ENCODE measurements at places on chromosomes 2 and 18. TPM values are rescaled to one million over a fixed set of nuclear protein-coding genes. Genes with fewer than 3 reads are reported as not detected.

DNA sequence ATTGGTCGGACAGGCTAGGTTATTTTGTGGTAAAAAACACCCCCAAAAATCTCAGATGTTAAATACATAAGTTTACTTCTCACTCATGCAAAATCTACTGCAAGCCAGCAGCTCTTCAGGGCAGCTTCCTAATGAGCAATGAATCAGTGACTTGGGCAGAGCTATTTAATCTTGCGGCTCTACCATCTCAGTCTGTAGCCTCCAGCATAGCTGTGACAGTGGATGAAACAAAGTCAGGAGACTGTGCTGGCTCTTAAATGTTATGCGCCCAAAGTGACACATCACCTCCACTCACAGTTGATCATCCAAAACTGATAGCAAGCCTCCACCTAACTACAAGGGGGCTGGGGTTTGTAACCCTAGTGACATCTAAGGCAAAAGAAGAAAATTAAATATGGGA is 571.9 kb downstream of the METTL4 start:
- DNase-seq: no peak

DNA sequence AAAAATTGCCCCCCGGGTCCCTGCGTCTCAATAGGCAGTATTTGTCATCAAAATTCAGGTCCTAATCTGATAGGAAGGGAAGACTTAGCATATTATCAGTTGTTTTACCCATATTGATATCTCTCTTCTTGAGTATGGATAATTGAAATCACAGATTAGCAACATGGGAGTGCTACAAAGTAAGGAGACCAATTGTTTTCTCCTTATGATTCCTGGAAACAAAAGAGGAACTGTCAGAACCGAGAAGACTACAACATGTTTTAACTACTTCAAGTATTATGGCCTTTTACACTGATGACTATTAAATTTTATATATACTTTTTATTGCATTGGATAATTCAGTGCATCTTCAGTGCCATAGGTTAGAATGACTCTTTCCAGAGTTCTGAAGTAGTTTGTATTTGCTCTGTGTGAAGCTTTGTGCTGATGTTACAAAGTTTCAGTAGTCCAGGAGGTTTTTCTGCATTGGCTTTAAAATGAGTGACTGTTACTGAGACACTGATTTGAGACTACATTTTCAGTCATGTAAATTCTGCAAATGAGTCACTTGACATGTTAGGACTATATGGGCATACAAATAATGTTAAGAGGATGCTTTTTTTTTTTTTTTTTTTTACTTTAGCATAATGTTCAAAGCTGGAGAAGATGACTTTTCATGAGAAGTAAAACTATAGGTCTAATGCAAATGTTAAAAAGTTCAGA is 19.7 kb upstream of the TLK1 start:
- no peak for DNase-seq

DNA sequence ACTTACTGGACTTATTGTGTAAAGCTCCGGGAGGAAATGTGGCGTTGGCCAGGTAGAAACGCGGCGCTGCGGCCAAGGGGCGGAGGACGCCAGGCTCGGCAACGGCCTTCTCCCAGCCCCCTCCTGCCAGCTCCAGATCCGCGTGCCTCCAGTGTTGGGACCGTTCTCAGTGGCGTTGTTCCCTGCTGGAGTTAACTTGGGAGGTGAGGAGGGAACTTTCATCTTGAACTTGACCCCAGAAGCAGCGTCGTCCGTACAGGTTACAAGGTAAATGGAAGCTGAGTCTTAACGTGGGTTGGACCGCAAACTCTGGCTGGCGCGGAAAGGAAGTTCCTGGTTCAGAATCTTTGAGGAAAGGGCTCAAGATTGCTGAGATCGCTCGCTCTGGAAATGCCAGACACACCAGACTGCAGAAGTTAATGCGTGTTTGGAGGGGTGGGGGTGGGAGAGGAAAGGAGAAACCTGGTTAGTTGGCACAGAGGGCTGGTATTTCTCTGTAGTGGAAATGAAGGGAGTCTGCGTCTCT is 1.3 kb downstream of the TANC1 start:
- DNase-seq: no peak

GRCh38 chr2:45739796-45740485 is 88.5 kb downstream of the PRKCE start:
- DNase-seq: no peak

GRCh38 chr2:43387092-43388062 is 161.0 kb upstream of the ZFP36L2 start:
- DNase-seq: no peak

- DNase-seq: no peak
These were observed 78.4 kb downstream of the DPP4 start for GRCh38 chr2:161995553-161996016.

- no peak for DNase-seq
These were observed 113.8 kb upstream of the SCN7A start for GRCh38 chr2:166607880-166608279.

- no peak for DNase-seq
These were observed 464.3 kb downstream of the NBAS start for GRCh38 chr2:15096873-15097272.

GRCh38 chr2:111007757-111008688 is 112.7 kb upstream of the BCL2L11 start:
- no peak for DNase-seq

DNA sequence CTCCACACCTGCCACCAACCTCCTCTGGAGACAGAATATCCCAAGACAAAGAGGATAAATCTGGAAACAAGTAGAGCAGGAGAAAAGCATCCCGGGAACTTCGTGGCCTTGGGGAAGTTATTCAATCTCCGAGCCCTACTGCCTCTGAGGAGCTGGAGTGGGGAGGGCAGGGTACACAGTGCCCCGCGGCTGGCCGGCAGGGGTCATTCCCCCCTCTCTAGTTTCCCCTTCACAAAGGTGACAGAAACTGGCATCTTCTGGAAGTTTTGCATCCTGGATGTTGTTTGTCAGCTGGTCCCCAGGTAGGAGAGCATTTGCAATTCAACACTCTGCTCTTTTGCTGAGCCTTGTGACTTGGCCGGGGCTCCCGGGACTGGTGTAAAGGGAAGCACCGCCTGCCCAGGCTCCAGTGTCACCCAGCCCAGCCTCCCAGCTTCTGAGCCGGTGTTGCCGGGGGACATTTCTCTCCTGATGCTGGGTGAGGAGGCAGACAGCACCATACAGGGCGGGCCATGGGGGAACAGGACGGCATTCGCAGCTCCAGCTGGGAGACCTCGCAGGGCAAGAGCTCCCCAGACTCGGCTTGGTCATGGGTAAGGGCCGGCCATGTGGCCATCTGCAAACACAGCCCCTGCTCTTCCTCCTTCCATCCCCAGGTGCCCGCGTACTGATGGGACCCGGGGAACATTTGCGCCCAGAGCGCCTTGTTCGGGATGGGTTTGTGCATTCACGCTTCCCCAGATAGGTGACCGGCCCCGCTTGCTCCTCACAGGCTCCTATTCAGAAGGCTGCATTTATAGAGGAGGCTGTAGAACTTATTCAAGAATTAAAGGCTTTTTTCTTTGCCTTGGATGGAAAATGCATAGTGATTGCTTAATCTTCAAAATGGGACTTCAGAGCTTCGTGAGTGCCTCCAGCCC is 7.4 kb upstream of the NTSR2 start:
- no peak for DNase-seq

- no peak for DNase-seq
These were observed 82.5 kb downstream of the TMEM247 start for GRCh38 chr2:46561731-46562450.

The DPP4 gene
- polyA plus RNA-seq: 89.9 TPM

DNA sequence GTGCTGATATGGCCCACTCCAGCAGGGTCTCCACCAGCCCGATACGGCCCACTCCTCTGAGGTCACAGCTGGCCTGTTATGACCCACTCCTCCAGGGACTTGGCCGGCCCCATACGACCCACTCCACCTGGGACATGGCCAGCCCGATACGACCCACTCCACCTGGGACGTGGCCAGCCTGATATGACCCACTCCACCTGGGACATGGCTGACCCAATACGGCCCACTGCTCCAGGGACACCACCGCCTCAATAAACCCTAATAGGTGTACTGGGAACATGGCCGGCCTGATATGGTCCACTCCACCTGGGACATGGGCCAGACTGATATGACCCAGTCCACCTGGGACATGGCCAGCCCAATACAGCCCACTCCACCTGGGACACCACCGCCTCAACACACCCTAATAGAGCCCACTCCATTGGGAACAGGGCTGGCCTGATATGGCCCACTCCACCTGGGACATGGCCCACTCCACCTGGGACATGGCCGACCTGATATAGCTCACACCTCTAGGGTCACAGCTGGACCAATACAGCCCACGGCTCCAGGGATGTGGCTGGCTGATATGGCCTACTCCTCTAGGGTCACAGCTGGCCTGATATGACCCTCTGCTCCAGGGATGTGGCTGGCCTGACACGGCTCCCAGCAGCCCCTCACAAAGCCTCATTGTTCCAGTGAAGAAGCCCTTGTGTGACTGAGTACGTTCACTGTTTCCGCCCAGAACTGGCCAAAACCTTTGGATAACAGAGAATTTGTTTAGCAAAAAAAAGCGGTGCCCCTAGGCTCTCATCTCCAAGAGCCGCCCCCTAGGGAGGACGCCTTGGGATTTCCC is 245.6 kb downstream of the HDAC4 start:
- DNase-seq: no peak

DNA sequence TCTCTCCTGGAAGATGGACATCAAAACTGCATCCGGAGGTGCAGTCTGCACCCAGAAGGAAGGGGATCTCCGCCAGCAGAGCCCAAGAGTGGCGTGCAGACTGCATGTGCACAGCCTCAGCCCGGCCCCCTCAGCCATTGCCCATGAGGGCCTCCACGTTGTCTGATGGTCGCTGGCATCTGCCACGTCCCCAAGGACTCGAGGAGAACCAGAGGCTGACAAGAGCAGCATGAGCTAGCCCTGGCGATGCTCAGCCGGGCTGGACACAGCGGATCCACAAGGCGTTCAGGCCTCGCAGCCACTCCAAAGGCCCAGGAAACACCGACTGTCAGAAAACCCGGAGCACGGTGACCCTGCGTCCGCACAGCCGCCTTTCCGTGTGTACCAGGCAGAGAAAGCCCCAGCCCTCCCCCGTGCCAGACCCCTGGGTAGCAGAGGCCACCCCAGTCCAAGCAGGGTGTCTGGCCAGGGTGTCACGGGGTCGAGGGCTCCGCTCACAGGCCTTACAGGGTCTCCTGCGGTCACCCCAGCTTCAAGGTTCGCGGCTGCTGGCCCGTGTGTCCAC is 48.3 kb downstream of the SLC66A2 start:
- no peak for DNase-seq

GRCh38 chr2:118301248-118301647 is 213.0 kb downstream of the INSIG2 start:
- no peak for DNase-seq

DNA sequence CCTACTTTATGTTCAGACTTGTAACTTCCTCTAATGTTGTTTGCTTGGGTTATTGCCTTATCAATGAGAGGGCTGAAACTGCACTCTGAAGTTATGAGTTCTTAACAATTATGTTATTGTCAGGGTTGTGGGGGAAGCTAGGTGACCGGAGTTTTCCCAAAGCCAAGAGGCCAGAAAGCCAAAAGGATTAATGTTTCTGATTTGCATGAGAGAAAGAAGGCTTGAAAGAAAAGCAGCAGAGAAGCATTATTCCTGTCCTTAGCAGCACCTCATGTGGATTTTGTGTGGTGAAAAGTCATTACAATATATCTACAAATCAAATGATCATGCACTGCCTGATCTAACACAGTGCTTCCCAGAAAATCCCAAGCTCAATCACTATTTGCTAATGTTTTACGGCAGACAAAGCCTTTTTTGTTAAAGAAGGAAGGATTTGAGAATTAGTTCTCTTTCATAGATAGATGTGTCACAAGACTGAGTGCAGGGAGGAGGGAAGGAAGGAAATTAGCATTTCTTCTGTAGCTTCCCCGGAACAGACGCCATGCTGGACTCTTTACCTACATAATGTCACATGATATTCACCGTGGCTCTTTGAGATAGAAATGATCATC is 203.2 kb downstream of the ALK start:
- no peak for DNase-seq

The SEMA4C gene
- polyA plus RNA-seq: 38.2 TPM

DNA sequence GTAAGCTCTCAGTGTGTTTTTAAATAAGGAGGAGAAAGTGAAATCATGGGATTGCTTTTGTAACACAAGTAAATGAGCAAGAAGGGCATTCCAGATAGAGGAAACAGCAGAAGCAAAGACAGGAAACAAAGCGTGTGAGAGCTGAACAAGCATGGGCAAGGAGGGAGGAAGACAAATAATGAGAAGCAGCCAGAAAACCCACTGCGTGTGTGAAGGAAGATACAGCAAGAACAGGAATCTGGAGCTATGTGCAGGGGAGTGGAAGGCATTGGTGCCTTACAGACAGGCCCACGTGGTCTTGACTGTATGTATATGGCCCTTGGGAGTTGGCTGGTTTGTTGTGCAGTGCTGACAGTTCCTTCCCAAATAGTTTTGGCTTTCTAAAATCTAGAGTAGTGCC is 88.6 kb downstream of the AAK1 start:
- DNase-seq: no peak

DNA sequence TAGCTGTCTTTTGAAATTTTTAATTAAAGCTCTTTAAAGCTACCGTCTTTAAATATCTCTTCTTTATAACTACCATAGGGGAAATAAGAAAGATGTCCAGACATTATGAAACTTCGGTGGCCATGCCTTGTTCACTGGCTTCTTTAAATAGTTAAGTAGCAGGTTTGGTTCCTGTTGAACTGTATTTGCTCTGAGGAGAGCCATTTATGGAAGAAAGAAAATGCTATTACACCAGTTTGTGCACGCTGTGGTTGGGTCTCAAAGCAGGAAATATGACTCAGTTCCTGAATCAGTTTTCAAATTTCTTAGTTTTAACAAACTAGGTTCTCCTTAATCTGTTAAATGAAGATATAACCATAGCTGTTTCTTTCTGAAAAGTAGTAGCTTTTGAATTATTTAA is 12.2 kb downstream of the ARPC2 start:
- no peak for DNase-seq

GRCh38 chr2:20576598-20577115 is 74.2 kb downstream of the HS1BP3 start:
- no peak for DNase-seq

GRCh38 chr18:39184176-39184575 is 1618.6 kb upstream of the CELF4 start:
- DNase-seq: no peak

DNA sequence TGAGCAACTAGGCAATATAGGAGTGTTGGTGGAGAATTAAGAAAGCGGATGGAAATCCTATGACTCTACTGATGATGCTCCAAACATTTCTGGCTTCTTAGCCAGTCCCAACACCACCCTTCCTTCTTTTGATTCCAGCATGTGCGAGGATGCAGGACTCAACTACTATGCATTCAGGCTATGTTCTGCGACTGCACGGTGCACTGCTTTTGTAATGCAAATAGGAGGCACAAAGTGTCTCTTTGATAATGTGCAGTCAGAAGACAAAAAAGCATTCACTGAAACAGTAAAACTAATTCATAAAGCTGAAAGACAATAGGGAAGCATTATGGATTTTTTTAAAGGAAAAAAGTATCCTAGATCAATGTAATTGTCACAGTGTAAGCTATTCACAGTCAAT is 106.7 kb downstream of the MEIS1 start:
- DNase-seq: no peak

- DNase-seq: no peak
These were observed 46.7 kb downstream of the NDUFA10 start for GRCh38 chr2:239978411-239978810.

GRCh38 chr2:223815884-223816570 is 21.4 kb downstream of the AP1S3 start:
- DNase-seq: no peak

GRCh38 chr2:179974761-179975160 is 32.3 kb downstream of the CWC22 start:
- no peak for DNase-seq

Measured in right renal pelvis (tissue), 4 donors.